ENCODE measurements at places on chromosomes 2 and 18.
A peak's percentile ranks its signal among the peaks of the same experiment; 100 is the strongest.

- DNase-seq = no peak
These were observed 213.5 kb downstream of the FSIP2 start for GRCh38 chr2:185952100-185952499.

DNA sequence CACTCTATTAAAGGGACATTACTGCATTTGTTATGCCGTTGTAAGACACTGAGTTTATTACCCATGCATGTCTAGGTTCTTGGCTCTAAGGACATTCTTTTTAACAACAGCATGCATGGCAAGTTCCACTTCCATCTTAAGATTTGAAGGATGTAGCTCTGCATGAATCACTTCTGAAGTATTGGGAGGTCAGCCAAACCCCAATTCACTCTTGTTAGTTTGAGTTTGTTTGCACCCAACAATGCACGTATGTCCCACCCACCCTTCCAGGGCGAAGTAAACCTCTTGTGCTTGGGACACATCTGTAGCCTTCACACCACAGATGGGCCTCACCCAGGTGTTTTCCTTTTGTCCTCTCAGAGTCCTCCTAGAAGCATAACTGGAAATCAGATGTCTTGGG, 5.6 kb upstream of the LAMA3 start:
- DNase-seq = no peak

DNA sequence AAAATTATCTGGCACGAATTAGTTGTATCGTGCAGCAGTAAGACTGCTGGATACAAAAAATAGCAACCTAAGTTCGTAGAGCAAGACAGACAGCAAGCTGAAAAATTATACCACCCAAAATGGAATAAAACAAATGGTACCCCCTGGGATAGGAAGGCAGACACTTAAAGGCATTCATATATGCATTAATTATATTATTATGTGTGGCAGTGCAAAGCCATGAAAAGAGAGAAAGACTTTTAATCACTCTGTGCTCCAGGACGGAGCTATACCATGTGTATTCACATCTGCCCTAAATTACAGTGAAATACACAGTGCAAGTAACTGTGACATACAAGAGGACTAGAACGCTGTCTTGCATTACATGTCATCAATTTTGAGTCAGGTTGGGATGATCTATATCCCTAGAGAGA, 235.9 kb downstream of the GULP1 start:
- no peak for DNase-seq

- DNase-seq = no peak
These were observed 58.4 kb downstream of the ATOH8 start for GRCh38 chr2:85812094-85812735.

DNA sequence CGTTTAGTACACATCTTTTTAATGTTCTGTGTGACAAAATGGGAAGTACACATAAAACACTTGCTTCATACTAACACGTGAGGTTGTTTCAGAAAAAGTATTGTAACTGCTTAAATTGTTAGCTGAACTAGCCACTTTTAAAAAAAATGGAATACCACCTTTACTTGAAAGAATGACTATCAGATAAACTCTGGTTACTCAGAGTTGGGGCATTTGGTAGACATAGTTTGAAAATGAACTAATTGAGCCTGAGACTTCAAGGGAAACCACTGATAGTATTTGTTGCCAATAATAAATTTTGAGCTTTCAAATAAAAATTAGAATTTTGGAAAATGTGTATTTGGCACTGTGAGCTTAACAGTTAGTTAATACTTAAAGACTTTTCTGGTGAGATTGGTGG, 103.0 kb upstream of the FBXO11 start:
- DNase-seq = no peak

DNA sequence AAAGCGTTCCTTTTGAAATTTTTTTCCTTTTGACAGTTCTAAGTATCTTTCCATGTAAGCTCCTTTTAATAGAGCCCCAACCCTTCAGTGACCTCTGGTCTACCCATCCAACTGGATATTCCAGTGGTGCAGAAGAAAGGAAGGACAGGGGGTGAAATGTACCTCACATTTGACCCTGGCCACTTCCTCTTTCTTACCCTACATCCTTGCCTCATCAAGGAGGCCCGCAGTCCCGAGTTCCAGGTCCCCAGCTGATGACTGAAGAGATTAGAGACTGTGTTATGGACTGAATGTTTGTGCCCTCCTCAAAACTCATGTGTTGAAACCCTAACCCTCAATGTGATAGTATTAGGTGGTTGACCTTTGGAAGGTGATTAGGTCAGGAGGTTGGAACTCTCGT, 158.1 kb downstream of the RBM43 start:
- no peak for DNase-seq

DNA sequence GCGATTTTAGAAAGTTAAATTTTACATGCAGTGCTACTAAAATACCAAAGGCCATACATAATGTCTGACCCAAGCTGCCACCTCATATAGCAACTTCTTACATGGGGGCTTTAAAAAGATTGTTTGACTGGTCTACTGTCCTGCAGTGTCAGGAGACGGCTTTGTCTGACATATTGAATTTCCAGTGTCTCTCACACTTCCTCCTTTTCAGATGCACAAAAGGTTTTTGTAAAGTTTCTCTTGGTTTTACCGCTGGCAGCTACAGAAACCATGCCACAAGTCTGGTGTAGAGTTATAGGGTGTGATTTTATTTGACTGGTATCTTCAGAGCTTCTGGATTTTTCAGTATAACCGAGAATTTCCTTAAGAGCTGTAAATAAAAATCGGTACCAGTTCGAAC, 1.1 kb upstream of the ASAP2 start:
- no peak for DNase-seq

GRCh38 chr2:67824186-67824585, 238.6 kb downstream of the C1D start:
- no peak for DNase-seq

GRCh38 chr18:77131652-77132368, 773 bp downstream of the MBP start:
- DNase-seq = no peak

- no peak for DNase-seq
These were observed 787.2 kb downstream of the TDRD15 start for GRCh38 chr2:21910832-21911507.

- no peak for DNase-seq
These were observed 97.0 kb downstream of the MBP start for GRCh38 chr18:77035380-77036187.

GRCh38 chr2:2524348-2524941, 193.4 kb upstream of the MYT1L start:
- no peak for DNase-seq

GRCh38 chr18:28284132-28284531, 107.2 kb upstream of the CDH2 start:
- no peak for DNase-seq

DNA sequence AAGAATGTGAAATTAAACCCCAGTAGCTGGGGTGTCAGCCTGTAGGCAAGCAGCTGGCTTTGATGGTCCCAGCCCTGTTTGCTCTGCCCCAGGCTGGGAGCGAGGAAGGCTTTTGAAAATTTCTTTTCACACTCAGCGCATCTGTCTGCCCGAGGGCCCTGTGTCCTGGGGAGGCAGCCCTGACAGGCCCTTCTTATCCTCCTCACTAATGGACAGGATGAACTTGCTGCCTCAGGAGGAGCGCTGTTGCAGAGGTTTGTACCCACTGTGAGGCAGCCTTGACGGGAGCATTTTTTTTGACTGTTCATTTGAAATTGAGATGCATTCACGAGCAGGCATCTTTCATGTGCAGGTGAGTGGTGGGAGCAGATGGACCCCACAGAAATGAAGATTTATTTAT, 62.4 kb downstream of the SERPINB8 start:
- no peak for DNase-seq

DNA sequence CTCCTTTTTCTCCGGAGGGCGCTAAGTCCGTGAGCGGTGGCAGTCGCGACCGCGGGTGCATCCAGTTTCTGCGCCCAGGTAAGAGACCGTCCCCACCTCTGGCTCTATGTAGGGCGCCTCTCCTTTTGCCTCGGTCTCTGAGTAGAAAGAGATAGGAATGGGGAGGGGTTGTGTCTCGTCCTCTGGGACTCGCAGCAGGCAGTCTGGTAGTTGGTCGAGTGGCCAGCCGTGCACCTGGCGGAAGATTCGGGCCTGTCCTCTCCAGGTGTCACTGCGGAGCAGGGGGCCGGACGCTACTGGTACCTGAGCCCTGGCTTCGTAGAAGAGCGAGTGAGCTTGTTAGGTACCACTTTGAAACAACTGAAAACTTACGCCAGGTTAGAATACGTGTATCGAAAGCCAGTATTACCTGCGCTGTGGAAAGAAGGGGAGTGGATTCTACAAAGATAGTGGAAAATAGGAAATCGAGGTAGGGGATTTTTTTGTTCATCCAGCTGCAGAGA, 403 bp downstream of the MAP2 start:
- peak; percentile 6 for DNase-seq

- DNase-seq = no peak
These were observed 78.5 kb downstream of the ATL2 start for GRCh38 chr2:38298539-38298938.

DNA sequence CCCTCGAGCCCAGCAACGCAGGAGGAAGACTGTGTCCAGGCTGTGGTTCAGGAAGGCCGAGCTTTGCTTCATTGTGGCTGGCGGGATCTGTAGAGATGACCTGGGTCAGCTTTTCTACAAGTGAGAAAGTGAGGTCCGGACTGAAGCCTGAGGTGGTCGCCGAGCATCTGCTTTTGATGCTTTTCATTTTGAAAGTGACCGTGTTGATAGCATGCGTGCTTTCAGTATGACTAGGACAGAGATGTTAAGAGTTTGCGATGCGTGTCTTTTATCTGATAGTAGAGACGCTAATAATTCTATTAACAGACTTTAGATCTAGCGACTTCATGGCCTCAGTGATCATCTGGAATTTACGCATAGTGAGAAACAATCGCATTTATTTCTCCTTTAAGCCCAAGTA, 28.1 kb downstream of the CTDP1 start:
- DNase-seq = no peak

DNA sequence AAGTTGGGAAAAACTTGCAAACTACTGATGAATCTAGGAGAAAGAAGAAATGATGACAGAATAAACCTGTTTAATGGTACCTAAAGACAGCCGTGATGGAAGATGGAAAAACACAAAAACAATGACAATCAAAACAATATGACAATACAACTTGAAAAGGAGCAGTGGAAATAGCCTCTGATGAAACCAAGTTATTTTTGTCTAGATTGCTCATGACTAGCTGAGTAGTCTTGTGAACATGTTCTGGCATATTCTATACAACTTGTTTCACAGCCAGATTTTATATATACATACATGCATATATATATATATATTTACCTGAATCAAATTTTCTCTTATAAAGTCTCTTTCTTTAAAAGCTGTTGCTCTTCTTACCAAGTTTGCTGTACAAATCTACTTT, 439.1 kb downstream of the TGIF1 start:
- DNase-seq = no peak

GRCh38 chr2:86806059-86806857, 15.5 kb upstream of the CD8A start:
- DNase-seq = no peak

GRCh38 chr2:145380436-145381017, 860.6 kb upstream of the ZEB2 start:
- DNase-seq = no peak

- no peak for DNase-seq
These were observed 46.3 kb upstream of the RAB12 start for GRCh38 chr18:8562919-8563318.

DNA sequence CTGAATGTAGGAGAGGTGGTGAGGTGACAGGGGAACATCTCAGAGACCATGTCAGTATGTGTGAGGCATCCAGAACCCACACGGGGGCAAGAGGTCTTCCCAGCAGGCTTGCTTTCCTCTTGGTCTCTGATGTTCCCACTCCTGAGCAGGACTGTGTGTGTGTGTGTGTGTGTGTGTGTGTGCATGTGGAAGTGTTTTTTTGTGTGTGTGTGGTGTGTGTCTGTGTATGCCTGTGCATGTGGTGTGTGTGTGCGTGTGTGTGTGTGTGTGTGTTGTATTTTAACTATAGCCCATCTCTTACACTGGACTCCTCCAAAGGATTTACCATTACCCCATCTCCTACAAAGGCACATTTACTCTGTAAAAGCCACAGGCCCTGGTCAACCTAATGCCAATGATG, 40.4 kb downstream of the SLC4A5 start:
- DNase-seq = no peak
